ENCODE measurements at places on chromosomes 1 and 21.

- DNase-seq = no peak
- no peak overlapping the region for H3K4me3 ChIP-seq
- H3K27me3 ChIP-seq = no peaks in the 10 kb centered on the region
- H3K4me1 ChIP-seq = peaks cover 15% of the 10 kb centered on the region
- no peak overlapping the region for H3K27ac ChIP-seq
- peaks cover 43% of the 10 kb centered on the region for H3K36me3 ChIP-seq
Observed at GRCh38 chr1:1381294-1381693, 6.3 kb upstream of the AURKAIP1 start.

- peak within 1 kb of the TSS; percentile 31 for H3K27ac ChIP-seq
- H3K4me1 ChIP-seq = peaks cover 15% of the 10 kb centered on the region
- DNase-seq = peak; percentile 58
- H3K27me3 ChIP-seq = peaks cover 20% of the 10 kb centered on the region
Observed at GRCh38 chr21:44454747-44455523, at the start of gene LRRC3. Gene LRRC3, plus strand, starts transcription at chr21:44455510. Its CDS starts 1,135 bp downstream, at chr21:44456645.

GRCh38 chr1:234582186-234582585, 27.8 kb downstream of the IRF2BP2 start:
- H3K27ac ChIP-seq = no peak overlapping the region
- peaks cover 9% of the 10 kb centered on the region for H3K27me3 ChIP-seq
- no peak for DNase-seq

DNA sequence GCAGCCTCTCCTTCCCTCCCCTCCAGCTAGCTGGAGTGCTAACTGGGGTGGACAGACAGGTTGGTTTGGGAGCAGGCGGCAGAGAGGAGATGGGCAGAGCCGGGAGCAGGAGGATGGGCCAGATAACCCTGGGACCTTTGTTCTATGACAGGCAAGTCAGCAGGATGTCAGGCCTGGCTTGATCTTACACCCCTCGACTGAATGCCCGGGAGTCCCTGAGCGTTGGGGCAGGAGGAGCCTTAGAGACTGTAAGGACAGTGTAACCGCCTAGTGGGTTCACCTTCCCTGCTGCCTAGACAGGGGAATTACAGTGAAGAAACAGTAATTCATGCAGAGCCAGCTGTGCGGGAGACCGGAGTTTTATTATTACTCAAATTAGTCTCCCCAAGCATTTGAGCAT, 60.2 kb downstream of the MDM4 start:
- peaks cover 41% of the 10 kb centered on the region for H3K4me1 ChIP-seq
- H3K4me3 ChIP-seq = no peak overlapping the region
- no peaks in the 10 kb centered on the region for H3K27me3 ChIP-seq
- DNase-seq = no peak
- H3K36me3 ChIP-seq = peaks cover 26% of the 10 kb centered on the region
- H3K27ac ChIP-seq = peak overlapping the region; percentile 62

DNA sequence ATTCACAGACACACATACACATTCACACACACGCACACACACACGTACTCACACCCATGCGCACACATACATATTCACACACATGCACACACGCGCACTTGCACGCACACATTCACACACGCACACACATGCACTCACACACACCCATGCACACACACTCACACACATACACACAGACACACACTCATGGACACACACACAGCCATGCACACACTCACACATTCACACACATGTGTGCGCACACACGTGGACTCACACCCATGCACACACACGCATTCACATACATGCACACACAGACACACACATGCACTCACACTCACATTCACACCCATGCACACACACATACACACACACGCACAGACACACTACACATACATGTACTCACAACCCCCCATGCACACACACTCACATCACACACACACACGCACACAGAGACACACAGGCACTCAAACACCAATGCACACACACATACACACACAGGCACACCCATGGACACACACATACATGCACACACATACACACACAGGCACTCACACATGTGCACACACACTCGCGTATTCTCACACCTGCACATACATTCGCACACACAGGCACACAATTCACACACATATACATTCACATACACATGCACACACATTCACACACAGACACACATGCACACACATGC, 589.1 kb downstream of the PTPRU start:
- H3K4me3 ChIP-seq = no peak overlapping the region
- H3K27ac ChIP-seq = no peak overlapping the region
- H3K27me3 ChIP-seq = peaks cover 21% of the 10 kb centered on the region
- no peak for DNase-seq
- H3K4me1 ChIP-seq = no peaks in the 10 kb centered on the region

- peaks cover 3% of the 10 kb centered on the region for H3K36me3 ChIP-seq
- peaks cover 14% of the 10 kb centered on the region for H3K4me1 ChIP-seq
- H3K4me3 ChIP-seq = no peak overlapping the region
- no peaks in the 10 kb centered on the region for H3K27me3 ChIP-seq
Observed at GRCh38 chr1:246066573-246066972, 440.5 kb downstream of the SMYD3 start.

- no peaks in the 10 kb centered on the region for H3K36me3 ChIP-seq
- no peak overlapping the region for H3K27ac ChIP-seq
- no peaks in the 10 kb centered on the region for H3K4me1 ChIP-seq
- no peak overlapping the region for H3K4me3 ChIP-seq
Observed at GRCh38 chr1:61581251-61581650, 143.7 kb downstream of the TM2D1 start.

GRCh38 chr1:36807262-36807661, 227.1 kb downstream of the GRIK3 start:
- DNase-seq = no peak
- H3K27ac ChIP-seq = no peak overlapping the region
- H3K27me3 ChIP-seq = peaks cover 8% of the 10 kb centered on the region
- H3K4me1 ChIP-seq = no peaks in the 10 kb centered on the region

- DNase-seq = no peak
- peaks cover 36% of the 10 kb centered on the region for H3K36me3 ChIP-seq
- H3K4me1 ChIP-seq = peaks cover 43% of the 10 kb centered on the region
- H3K27me3 ChIP-seq = no peaks in the 10 kb centered on the region
Observed at GRCh38 chr1:241624935-241625334, 15.2 kb downstream of the CHML start.

DNA sequence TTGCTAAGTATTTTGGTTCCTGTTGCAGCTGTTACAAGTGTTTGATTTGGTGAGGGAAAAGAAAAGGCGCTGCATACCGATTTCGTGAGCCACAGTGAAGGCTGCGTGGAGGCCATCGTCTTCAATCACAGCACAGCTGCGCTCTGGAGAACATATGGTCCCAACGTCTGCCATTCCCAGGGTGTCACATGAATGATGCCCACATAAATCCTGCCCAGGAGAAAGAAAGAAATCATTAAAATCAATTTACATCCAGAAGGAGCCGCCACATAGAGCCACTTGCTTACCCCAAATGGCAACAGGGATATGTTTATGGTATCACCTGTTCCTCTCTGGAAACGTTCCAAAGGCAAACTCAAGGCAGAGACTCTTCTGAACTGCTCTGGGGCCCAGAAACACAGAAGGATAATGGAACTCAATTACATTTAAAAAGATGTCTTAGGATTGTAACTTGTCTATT, 12.2 kb downstream of the ADAMTS5 start:
- no peak for DNase-seq
- H3K27ac ChIP-seq = no peak overlapping the region
- H3K4me3 ChIP-seq = no peak overlapping the region
- H3K4me1 ChIP-seq = no peaks in the 10 kb centered on the region

DNA sequence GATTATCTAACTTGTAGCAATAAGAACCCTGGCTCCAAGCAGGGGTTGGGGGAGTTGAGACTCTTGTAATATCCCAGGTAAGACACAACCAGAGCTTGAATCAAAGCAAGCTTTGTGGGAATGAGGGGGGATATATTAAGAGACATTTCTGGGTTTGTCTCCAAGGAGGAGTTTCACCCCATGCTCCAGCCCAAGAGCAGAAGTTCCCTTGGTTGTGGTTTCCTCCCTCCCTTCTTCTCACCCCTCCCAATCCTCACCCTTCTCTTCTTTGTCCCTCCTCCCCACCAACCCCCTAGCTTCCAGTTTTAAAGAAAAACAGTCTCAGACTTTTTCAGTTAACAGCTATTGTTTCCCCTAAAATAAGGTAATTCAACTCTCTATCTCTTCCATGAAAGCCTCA, 11.9 kb downstream of the TRAF3IP3 start:
- H3K27ac ChIP-seq = no peak overlapping the region
- H3K4me3 ChIP-seq = no peak overlapping the region
- peaks cover 33% of the 10 kb centered on the region for H3K4me1 ChIP-seq
- no peak for DNase-seq

DNA sequence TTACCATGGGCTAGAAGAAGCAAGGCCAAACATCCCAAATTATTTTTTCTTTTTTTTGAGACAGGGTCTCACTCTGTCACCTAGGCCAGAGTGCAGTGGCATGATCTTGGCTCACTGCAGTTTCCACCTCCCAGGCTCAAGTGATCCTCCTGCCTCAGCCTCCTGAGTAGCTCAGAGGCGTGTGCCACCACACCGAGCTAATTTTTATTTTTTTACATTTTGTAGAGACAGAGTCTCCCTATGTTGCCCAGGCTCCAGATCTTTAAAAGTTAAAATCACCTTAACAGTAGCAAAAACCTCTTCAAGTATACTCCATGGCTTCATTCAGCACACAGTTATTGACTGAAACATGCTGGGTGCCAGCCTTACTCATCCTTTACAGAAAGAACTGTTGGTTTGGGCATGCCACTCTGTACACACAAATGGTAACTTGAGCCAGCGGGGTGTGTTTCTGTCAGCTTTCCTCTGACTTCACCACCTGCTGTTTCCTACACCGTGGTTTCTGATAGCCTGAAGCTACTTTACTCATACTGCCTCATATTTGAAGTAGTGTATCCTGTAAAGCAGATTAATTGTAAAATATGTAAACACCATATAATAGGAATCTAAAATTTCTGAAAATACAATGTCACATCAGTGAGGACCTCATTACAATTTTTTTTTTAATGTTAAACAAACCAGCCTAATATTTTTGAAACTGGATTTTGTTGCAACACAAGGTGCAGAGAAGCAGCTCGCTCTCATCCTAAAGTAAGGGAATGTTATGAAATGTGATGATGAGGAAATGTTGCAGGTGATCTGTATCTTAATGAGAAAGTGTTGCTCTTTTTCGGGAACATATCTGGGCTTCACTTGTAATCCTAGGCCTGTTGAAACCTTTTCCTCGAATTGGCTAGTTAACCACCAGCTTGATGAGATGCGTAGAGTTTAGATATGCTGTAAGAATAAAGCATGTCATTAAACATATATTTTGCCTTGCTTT, 113.9 kb downstream of the ATP5PO start:
- H3K4me3 ChIP-seq = no peak overlapping the region
- H3K4me1 ChIP-seq = no peaks in the 10 kb centered on the region
- no peaks in the 10 kb centered on the region for H3K27me3 ChIP-seq
- DNase-seq = no peak

DNA sequence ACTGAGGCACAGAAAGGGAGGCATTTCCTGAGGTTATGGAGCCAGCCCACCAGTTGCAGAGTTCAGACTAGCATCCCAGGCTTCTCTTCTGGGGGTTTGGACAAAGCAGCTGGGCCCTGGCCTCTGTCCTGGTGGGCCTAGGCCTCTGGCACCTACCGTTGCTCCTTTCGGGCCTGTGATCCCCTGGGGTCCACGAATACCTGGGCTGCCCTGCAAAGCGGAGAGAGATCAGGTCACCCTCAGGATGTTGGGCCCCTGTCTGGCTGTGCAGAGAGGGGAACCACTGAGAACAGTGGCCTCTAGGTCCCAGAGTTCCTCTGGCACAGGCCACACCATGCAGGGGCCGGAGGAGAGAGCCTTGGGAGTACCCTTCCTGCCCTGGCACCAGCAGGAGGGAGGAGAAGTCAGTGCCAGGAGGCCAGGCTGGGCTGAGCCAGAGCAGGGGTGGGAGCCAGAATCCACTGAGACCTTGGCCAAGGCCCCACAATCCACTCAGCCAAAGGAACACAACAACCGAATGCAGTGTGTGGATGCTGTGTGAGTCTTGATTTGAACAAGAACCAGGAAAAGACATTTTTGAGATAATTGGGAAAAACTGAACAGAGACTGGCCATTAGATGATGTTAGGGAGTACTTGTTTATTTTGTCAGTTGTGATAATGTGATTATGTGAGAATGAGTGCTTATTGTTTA, 8.9 kb downstream of the COL9A2 start:
- H3K27me3 ChIP-seq = no peaks in the 10 kb centered on the region
- DNase-seq = no peak
- H3K4me3 ChIP-seq = no peak overlapping the region
- peaks cover 12% of the 10 kb centered on the region for H3K4me1 ChIP-seq
- no peak overlapping the region for H3K27ac ChIP-seq

- DNase-seq = no peak
- peaks cover 26% of the 10 kb centered on the region for H3K4me1 ChIP-seq
- H3K4me3 ChIP-seq = no peak overlapping the region
- H3K36me3 ChIP-seq = peaks cover 8% of the 10 kb centered on the region
Observed at GRCh38 chr1:7784492-7785071, 491 bp downstream of the PER3 start.

GRCh38 chr1:208577381-208577905, 333.3 kb upstream of the PLXNA2 start:
- DNase-seq = no peak
- no peaks in the 10 kb centered on the region for H3K27me3 ChIP-seq
- no peak overlapping the region for H3K27ac ChIP-seq
- no peak overlapping the region for H3K4me3 ChIP-seq

GRCh38 chr1:3536420-3537195, 74.7 kb downstream of the MEGF6 start:
- H3K27ac ChIP-seq = no peak overlapping the region
- no peak for DNase-seq
- H3K4me3 ChIP-seq = no peak overlapping the region

GRCh38 chr1:60841116-60842046, 241.0 kb upstream of the NFIA start:
- DNase-seq = no peak
- no peak overlapping the region for H3K4me3 ChIP-seq
- H3K36me3 ChIP-seq = no peaks in the 10 kb centered on the region
- no peaks in the 10 kb centered on the region for H3K27me3 ChIP-seq
- H3K4me1 ChIP-seq = no peaks in the 10 kb centered on the region
- H3K27ac ChIP-seq = no peak overlapping the region

DNA sequence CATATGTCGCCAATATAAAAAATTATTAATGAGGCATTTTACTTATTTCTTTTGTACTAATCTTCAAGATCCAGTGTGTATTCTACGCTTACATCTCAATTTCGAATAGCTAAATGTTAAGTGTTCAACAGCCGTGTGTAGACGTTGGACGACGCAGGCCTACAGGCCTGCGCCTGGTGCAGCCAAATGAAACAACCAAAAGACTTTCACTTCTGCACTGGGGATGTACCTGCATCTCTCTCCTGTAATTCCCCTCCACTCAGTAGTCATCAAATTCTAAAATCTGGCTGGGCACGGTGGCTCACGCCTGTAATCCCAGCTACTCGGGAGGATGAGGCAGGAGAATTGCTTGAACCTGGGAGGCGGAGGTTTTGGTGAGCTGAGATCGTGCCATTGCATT, 76.8 kb upstream of the HNRNPU start:
- H3K27ac ChIP-seq = peak overlapping the region; percentile 63
- peaks cover 20% of the 10 kb centered on the region for H3K4me1 ChIP-seq
- H3K27me3 ChIP-seq = no peaks in the 10 kb centered on the region
- no peaks in the 10 kb centered on the region for H3K36me3 ChIP-seq

DNA sequence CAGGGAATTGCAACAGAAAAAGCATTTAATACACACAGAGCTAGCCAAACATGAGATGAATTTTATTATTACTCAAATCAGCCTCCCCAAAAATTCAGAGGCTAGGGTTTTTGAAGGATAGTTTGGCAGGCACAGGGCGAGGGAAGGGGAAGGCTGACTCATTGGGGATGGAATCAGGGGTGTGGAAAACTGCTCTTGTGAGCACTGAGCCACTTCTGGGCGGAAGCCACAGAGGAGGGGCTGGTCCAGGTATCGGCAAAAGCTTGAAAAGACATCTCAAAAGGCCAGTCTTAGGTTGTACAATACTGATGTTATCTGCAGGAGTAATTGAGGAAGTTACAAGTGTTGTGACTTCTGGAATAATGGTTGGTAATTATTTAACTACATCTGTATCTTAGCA, 109.4 kb downstream of the TLR5 start:
- H3K4me1 ChIP-seq = no peaks in the 10 kb centered on the region
- H3K4me3 ChIP-seq = no peak overlapping the region
- H3K36me3 ChIP-seq = no peaks in the 10 kb centered on the region
- peaks cover 15% of the 10 kb centered on the region for H3K27me3 ChIP-seq
